Left lobe of liver (tissue), 2 donors: ENCODE measurements at places on chromosomes 2 and 18. TPM values are rescaled to one million over a fixed set of nuclear protein-coding genes. Genes with fewer than 3 reads are reported as not detected.

Gene IMMT
- total RNA-seq, result 50.1 TPM

Gene ALPI
- total RNA-seq, result not detected

Gene TRABD2A
- 0.68 TPM for total RNA-seq

Gene MBP
- total RNA-seq, result 24.1 TPM

Gene LRRTM1
- total RNA-seq, result not detected

Gene C2orf49
- 5.2 TPM for total RNA-seq

Gene RTP5
- not detected for total RNA-seq
